NCI-H446 (cell line): ENCODE measurements at places on chromosomes 11 and 22.

DNA sequence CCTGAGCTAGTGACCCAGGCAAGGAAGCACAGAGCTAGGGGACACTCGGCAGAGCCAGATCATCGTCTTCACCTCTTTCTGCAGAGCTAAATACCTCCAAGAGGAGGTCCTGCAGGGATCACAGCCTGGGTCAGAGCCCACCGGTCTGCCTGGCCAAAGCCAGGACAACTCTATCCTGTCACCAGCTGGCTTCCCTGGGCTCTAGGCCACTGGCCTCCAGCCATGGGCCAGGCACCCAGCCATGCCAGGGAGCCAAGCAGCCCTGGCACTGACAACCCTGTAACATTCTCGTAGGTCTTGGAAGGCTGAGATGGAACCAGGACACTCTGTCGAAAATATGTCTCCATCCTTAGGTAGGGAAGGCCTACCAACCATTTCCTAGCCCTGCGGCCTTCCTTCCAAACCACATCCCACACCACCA lies 270.1 kb downstream of the BUD13 start:
- no peak for DNase-seq

DNA sequence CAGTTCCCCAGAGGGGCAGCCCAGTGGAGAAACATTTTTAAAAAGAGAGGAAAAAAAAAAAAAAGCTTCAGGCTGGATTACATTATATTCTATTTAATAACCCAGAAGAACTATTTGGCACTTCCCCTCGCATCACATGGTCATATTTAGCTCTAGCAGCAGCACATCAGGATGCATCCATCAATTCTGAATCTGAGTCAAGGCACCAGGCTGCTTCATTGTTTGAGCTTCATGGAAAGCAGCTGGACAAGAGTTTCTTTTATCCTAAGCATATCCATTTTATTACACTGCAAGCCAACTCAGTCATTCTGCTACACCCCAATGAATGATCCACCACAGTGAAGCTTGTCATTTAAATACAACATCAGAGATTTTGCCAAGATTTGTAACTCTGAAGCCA lies 10.0 kb downstream of the SPTY2D1 start:
- no peak for DNase-seq

- DNase-seq, result no peak
These were observed 817 bp upstream of the IFITM5 start for GRCh38 chr11:299951-300735.

DNA sequence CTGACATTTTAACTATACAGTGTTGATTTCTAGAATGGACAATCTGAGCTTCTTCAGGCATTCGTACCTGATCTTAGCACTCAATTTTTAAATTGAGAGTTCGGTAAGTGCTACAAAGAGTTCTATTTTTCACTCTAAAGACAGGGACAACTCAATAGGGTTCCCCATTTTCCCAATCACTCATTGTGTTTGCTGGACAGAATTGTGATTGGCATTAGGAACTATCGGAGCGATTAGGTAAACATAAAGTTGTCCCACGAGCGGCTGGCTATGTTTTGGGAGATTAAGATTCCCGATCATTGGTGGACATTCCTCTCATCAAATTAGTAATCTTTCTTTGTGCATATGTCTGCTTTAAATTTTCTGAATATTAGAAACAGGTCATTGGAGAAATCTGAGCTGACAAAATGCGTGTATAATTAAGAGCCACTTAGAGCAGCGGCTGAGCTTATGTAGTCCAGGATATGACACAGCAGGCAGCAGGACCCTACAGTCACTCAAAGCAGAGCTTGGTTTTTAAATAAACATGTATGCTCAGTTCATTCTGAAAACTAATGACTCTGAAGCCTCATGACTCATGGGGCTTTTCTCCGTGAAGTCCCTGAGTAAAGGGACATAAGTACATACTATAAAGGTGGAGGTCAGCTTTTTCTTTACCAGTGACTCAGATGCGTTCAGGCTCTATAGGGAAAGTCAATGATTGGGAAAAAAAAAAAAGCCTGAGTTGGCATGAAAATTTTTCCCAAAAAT lies 109.4 kb downstream of the GRIA4 start:
- peak; percentile 73 for DNase-seq

DNA sequence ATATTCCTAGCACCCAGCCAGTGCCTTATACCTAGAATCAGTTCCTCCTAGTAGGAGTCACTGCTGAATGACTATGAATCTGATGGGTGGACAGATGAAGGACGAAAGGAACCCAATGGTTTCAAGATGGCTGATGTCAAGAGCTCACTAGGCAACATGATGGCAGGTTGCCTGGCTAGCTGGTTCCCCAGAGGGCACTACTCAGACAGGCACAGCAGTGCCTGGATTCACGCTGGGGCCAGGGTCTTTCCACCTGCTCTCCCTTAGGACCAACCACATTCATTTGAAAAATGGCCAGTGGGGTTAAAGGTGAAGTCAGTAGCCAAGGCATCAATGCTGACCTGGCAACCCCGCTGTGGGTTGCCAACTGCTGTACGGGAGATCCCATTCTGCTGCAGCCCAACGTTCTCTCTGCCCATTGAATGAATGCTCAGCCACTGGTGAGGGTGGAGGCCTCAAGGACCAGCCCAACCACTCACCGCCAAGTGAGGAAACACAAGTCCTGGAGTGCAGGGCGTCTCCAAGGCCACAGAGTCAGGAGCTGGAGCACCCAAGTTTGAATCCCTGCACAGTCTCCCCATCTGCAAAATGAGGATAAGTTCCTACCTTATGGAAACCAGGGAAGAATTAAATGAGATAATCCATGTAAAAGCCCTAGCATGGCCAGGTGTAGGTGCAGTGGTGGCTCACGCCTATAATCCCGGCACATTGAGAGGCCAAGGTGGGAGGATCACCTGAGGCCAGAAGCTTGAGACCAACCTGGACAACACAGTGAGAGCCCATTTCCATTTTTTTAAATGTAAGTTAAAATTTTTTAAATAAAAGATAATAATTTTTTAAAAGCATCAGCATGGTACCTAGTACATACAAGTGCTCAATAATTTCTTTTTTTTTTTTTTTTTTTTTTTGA lies 12.4 kb downstream of the MYH9 start:
- no peak for DNase-seq
